ENCODE measurements at places on chromosomes 16 and 17.

DNA sequence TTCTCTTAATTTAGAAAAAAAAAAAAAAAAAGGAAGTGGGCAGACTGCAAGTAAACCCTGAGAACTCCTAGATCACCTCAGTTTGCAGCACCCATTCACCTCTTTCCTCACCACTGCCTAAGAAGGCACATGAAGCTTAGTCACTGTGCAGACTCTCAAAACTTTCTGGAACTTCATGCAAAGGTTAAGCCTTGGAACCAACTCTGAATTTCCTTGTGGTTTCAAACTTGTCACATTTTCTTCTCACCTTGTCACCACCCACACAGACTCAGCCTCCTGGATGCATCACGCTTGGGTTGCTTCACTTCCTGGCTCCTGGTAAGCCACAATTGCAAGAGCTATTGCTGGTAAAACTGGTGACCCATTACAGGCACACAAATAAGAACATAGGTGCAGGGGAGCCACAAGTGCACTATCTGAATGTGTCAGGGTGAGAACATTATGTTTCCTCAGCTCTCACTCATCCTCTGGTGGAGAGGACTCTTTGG lies 15.0 kb upstream of the CPD start:
- DNase-seq: peak; percentile 97

GRCh38 chr17:33377837-33378595 lies 84.9 kb upstream of the ASIC2 start:
- no peak for DNase-seq

DNA sequence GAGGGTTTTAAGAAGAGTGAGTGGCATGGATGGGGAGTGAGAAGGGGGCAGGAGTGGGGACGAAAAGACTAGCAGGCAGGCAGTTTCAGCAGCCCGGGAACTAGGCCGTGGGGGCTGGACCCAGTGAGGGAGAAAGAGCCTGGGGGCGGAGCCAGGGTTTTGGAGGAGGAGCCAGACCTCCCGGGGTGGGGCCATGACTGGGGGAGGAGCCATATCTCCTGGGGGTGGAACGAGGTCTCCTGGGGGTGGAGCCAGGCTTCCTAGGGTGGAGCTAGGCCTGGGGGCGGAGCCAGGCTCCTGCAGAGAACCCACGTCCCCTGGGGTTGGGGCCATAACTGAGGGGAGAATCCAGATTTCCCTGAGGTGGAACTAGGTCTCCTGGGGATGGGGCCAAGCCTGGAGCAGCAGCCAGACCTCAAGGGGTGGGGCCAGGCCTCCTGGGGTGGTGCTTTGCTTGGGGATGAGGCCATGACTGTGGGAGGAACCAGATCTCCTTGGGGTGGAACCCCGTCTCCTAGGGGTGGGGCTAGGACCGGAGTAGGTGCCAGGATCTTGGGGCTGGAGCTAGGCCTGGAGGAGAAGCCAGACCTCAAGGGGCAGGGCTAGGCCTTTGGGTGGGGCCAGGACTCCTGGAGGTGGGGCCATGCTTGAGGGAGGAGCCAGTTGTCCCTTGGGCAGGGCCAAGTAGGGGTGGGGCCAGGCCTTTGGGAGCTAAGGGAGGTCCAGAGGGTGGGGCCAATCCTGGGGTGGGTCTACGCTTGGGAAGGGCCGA lies 41.7 kb upstream of the JPH3 start:
- no peak for DNase-seq

- no peak for DNase-seq
Measured at GRCh38 chr17:29742210-29742513, 119.5 kb upstream of the CORO6 start.
